ENCODE measurements at places on chromosomes 1 and 21. TPM values are rescaled to one million over a fixed set of nuclear protein-coding genes. Genes with fewer than 3 reads are reported as not detected.

The TMEM54 gene
- 27.7 TPM for total RNA-seq

The LIPI gene
- not detected for total RNA-seq

The FAM163A gene
- 0.06 TPM for total RNA-seq

The SAMD11 gene
- total RNA-seq = 29.0 TPM

DNA sequence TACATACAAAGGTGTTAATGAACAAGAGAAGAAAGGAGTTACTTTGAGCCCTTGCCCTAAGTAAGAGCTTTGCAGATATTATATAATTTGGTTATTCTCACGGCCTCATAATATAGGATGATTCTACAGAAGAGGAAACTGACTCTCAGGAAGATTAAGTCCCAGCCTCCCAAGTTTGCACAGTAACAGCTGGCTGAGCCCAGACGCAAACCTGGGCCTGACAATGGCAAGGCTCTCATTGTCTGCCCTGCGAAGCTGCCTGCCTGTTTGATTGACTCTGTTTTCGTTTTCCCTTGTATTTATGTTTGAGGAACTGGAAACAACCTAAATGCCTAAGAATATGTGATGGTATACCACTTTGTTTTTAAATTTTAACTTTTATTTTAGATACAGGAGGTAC, 76.2 kb upstream of the PGBD5 start:
- no peak for DNase-seq

GRCh38 chr1:203424285-203424684, 51.3 kb upstream of the PRELP start:
- DNase-seq = no peak

- no peak for DNase-seq
Observed at GRCh38 chr1:54742282-54742681, 22.0 kb downstream of the PARS2 start.

Measured in Daoy (cell line).